ENCODE measurements at places on chromosomes 12 and 14. TPM values are rescaled to one million over a fixed set of nuclear protein-coding genes. Genes with fewer than 3 reads are reported as not detected.

SERPINA10 gene
- not detected for total RNA-seq

DAD1 gene
- total RNA-seq, result 381 TPM

POTEG gene
- total RNA-seq, result not detected

CATSPERB gene
- not detected for total RNA-seq

PPFIBP1 gene
- total RNA-seq, result 43.4 TPM

NRXN3 gene
- not detected for total RNA-seq

ARF3 gene
- 141 TPM for total RNA-seq

ARHGAP9 gene
- total RNA-seq, result 0.18 TPM
